ENCODE measurements at places on chromosomes 1 and 21.

DNA sequence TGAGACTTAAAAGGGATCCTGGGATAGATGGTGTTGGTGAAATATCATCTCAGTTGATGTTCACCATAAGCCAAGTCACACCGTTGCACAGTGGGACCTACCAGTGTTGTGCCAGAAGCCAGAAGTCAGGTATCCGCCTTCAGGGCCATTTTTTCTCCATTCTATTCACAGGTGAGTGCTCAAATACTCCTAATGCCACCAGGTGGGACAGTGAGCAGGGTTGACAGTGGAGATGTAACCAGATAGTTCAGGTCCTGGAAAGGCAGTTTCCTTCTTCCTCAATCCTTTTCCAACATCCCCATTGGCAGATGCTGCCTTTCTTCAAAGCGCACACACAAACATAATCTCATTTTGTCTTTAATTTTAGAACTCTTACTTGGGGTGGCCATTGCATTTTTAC lies 11.6 kb downstream of the CD160 start:
- no peak for DNase-seq

GRCh38 chr1:53678938-53679825 lies 59.8 kb downstream of the GLIS1 start:
- DNase-seq, result peak; percentile 23

DNA sequence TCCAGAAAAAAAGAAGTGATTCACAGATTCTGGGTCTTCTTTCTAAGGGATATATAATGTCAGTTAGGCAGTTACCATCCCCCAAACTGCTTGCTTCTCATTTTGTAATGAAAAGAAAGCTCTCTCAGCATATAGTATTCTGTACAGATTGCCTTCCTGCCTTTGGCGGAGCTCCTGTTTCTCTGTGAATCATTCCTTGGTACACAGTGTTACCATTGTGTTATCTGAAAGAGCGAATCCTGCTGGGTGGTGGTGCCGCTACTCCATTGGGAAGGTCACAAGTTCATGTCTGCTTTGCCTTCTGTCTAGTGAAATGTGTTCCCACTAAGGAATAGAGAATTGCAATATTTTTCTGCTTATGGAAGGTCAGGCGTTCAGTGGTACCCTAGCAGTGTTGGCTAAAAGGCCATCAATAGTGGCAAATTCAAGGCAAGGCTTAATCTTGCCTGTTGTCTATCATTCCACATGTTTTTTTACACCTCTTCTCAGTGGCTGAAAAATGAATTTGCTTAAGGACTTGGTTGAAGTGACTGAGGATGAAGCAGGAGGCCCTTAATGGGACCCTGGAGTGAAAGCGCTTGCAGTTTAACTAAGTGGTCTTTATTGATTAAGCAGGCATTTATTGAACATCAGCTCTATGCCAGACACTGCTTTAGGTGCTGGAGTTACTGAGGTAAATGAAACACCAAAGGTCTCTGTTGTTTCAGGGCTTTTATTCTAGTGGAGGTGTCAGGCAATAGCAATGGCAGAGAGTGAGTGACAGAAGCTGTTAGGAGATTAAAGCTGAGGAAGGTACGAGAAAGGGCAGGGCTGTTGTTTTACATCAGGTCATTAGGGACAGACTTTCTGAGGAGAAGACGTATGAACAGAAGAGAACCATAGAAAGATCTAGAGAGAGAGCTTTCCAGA lies 186.7 kb downstream of the PDE4B start:
- DNase-seq, result no peak

GRCh38 chr1:197763307-197763706 lies 12.0 kb downstream of the DENND1B start:
- DNase-seq, result no peak

GRCh38 chr1:51863384-51863783 lies 15.1 kb downstream of the NRDC start:
- DNase-seq, result no peak

GRCh38 chr1:183806125-183806524 lies 1.2 kb downstream of the RGL1 start:
- DNase-seq, result no peak

DNA sequence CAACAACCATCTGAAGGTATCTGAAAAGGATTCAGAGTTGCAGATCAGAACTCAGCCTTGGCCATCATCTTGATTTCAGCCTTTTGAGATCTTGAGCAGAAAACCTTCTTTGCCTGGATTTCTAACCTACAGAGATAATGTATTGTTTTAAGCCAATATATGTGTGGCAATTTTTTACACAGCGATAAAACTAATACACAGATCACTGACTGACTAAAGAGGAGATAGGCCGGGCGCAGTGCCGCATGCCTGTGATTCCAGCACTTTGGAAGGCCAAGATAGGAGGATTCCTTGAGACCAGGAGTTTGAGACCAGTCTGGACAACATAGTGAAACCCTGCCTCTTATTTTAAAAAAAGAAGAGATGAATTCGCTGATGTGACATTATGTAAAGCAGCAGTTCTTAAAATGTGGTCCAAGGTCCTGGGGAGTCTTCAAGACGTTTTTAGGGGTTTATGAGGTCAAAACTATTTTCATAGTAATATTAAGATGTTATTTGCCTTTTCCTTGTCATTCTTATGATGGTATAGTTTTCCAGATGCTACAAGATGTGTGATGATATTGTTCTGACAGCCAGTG lies 50.1 kb upstream of the CNN3 start:
- DNase-seq, result no peak

- DNase-seq, result no peak
Observed at GRCh38 chr1:203072002-203072602, 13.7 kb downstream of the MYOG start.

DNA sequence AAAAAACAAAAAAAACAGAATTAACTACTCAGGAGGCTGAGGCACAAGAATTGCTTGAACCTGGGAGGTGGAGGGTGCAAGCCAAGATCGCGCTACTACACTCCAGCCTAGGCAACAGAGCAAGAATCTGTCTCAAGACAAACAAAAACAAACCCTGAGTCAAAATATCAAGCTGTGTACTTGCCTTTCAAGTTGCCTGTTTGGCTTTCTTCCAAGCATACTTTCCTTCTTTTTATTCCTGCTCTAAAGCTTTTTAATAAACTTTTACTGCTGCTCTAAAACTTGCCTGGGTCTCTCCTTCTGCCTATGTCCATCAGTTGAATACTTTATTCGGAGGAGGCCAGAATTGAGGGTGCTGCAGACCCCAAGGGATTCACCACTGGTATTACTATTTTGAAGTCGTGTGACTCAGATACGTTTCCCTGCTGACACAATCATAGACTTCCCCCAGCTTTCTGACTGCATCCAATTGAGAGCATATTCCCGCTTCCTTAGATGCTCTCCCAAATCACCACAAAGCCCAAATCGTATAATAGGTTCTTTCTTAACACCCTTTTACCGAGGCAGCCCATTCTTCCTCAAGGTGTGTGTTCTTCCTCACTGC lies 3.5 kb upstream of the ACBD6 start:
- DNase-seq, result no peak

GRCh38 chr1:41977326-41977725 lies 58.6 kb upstream of the HIVEP3 start:
- DNase-seq, result peak; percentile 90

- peak; percentile 80 for DNase-seq
Observed at GRCh38 chr1:24390924-24391782, 22.4 kb downstream of the STPG1 start.

DNA sequence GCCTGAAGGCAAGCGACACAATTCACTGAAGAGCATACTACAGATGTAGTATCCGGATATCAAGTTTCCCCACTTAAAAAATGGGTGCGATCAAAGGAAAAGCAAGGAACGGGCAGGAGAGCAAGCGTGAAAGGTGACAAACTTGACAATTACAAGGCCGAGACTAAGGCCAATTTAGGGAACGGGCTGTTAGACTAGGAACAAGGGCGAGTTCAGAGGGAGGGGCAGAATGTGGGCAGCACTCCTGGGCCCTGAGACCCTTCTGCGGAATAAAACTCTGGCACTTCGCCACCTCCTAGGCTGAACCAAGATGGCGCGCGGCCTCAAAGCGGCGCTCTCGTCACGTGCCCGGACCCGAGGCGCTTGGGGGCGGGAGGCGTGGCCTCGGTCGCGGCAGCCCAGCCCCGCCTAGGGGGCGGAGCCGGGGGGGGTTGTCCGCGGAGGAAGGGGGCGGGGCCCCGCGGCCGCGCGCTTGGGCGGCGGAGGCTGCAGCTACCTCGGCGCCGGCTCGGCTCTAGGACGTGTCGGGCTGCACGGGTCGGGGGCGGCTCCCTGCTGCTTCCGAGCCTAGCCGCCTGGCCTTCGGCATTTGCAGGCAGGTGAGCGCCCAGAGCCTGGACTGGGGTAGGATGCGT lies at the start of gene PPFIA4:
Gene PPFIA4 (plus strand): TSS at position 461 of the 635 bp plus-strand sequence. CDS start 12,518 bp downstream, outside the sequence.
- DNase-seq, result peak; percentile 97

- no peak for DNase-seq
Observed at GRCh38 chr1:3543076-3544039, 68.0 kb downstream of the MEGF6 start.

- DNase-seq, result no peak
Observed at GRCh38 chr1:184843732-184844495, 89.3 kb upstream of the EDEM3 start.

- DNase-seq, result no peak
Observed at GRCh38 chr1:154896771-154897286, 26.7 kb upstream of the KCNN3 start.

DNA sequence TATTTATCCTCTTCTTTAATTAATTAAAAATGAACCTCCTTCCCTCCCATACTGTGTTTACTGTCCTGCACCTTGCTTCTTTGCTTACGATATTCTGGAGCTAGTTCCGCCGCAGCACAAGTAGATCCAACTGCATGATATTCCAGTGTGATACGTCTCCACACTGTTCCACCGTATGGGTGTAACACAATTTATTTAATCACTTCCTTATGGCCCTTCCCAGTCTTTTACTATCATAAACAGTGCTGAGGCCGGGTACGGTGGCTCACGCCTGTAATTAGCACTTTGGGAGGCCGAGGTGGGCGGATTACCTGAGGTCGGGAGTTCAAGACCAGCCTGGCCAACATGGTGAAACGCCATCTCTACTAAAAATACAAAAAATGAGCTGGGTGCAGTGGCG lies 25.7 kb downstream of the CNST start:
- no peak for DNase-seq

DNA sequence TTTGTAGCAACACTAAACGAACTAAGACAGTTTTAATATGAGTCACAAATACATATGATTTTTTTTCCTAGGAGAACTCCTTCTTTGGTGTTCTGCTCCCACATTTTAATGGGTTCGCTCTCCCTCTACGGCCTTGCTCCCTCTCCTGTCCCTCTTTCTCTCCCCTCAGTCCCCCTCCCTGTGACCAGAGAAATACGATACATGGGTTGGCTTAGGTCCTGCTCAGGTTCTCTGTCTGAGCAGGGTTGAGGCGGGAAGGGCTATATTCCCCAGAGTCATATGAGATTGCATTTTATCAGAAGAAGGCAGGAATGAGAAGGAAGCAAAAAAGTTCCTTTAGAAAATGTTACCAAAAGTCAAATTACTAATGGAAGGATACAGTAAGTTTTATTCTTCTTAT lies 44.6 kb downstream of the UBE2U start:
- peak; percentile 87 for DNase-seq

GRCh38 chr1:218463194-218464156 lies 118.3 kb downstream of the TGFB2 start:
- DNase-seq, result no peak

DNA sequence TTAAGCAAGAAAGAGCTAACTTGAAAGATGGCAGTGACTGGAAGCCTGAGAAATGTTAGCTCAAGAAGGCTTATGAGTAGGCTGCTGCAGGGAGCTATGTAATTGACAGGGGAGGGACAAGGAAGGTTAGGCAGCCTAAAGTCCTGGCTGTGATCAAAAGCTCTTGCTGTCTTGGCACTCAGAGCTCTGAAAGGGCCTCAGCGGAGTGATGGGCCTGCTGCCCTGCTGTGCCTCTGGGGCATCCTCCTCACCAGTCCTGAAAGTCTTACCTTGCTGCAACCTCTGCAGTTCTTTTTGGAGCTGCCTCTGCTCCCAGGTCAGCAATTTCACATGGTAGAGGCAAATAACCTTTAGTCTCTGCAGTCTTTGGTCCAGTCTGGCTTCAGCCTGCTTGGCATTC lies 1.8 kb downstream of the CCDC190 start:
- DNase-seq, result no peak

DNA sequence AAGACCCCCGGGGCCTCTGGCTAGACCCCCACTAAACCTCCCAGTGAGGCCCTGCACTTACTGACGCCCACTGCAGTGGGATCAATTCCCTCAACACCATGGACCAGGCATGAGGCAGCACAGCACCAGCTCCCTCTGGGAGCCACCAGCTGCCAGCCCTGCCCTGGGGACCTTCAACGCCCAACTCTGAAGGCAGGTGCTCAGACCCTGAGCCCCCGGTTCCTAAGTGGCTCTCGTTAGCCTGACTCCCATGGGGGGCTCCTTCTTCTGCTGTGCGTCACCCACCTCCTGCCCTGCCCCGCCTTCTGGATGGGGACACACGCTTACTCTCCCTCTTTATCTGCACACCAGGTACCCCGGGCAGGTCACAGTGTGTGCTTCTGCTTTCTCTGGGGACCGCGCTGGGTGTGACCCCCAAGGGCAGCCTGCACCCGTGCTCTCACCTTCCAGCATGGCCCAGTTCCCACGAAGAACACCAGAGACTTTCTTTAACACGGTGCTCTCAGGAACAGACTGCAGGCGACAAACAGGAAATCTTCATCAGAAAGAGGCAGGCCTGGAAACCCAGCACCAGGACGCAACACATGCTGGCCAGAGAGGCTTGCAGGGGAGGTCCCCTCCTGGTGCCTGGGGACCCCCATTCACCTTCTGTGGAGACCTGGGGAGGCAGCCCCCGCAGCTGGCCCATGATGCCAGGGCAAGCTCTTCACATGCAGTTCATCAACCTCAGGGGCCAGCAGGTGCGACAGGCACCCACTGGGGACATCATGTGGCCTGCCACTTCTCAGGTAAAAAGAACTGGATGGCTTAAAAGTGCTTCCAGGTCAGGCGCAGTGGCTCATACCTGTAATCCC lies 27.3 kb downstream of the WDR4 start:
- no peak for DNase-seq

DNA sequence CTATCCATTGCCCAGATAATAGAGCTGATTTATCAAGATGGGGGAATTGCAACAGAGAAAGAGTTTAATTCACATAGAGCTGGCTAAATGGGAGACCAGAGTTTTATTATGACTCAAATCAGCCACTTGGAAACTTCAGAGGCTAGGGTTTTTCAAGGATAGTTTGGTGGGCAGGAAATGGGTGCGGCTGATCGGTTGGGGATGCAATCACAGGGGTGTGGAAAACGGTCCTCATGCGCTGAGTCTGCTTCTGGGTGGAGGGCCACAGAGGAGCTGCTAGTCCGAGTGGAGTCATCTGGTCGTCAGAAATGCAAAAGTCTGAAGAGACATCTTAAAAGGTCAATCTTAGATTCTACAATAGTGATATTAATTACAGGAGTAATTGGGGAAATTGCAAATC lies 32.0 kb upstream of the FAM89A start:
- no peak for DNase-seq

GRCh38 chr21:42579456-42580075 lies 65.9 kb downstream of the SLC37A1 start:
- no peak for DNase-seq

DNA sequence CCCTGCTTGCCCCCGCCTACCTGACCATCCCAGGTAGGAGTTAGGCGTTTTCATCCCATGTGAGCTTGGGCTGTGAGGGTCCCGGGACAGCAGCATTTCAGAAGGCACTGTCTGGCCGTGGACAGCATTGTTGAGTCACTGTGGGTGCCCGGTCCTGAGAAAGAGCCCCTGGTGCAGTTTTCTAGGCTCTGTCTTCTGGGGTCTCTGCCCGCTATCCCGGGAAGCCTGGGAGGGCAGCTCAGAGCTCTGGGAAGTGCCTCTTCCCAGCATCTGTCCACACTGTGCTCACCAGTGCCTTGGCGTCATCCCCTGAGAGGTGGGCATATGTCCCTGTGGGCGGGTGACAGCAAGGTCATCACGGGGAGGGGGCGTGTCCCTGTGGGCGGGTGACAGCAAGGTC lies 11.4 kb upstream of the ZNF669 start:
- DNase-seq, result no peak

- no peak for DNase-seq
Observed at GRCh38 chr1:2193514-2194281, 874 bp downstream of the FAAP20 start.
